SIG-M5 (cell line): ENCODE measurements at places on chromosomes 12 and 14.

- DNase-seq: no peak
These were observed 46.9 kb upstream of the OTX2 start for GRCh38 chr14:56857216-56857615.

GRCh38 chr12:115763376-115763775 lies 514.1 kb downstream of the MED13L start:
- DNase-seq: no peak

GRCh38 chr12:100266585-100266834 lies 369 bp downstream of the DEPDC4 start:
- DNase-seq: no peak

DNA sequence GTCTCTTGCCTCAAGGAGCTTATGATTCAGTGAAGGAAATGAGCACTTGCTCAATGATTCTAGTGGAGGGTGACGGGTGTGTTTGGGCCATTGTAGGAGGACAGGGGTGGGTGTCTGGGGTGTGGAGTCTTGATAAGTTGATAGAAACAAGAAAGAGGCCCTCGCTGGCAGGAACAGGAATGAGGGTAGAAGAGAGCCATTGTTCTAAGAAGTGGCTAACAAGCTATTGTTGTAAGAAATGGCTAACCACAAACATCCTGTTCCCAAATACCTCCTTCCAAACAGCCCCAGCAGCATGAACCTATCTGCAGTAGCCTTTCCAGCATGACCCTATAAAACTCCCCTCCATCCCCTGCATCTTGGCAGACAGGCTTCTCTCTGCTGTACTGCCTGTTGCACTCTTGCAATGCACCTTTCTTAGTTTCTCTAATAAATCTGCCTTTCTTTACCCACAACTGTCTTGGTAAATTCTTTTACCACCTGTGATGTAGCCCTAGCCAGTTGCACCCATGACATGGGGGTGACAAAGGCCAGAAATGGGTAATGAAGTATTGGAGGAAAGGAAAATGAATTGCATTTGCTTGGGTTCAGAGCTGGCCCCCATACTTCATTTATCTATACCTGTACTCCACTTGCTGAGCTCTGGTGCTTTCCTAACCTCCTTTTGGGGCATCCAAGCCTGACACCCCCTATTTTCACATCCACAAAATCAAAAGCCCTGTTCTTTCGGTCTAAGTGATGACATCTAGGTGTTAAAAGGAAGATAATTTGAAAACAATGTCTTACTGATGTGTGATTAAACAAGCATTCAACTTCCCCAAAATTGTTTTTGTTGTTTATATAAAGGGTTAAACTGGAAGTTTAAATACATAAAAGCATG lies 389.1 kb downstream of the GRIN2B start:
- no peak for DNase-seq

GRCh38 chr14:102185360-102185759 lies 45.7 kb downstream of the WDR20 start:
- no peak for DNase-seq

GRCh38 chr12:49622501-49623141 lies 740 bp upstream of the PRPF40B start:
- DNase-seq: no peak

GRCh38 chr14:68172627-68173026 lies 353.0 kb downstream of the RAD51B start:
- no peak for DNase-seq

DNA sequence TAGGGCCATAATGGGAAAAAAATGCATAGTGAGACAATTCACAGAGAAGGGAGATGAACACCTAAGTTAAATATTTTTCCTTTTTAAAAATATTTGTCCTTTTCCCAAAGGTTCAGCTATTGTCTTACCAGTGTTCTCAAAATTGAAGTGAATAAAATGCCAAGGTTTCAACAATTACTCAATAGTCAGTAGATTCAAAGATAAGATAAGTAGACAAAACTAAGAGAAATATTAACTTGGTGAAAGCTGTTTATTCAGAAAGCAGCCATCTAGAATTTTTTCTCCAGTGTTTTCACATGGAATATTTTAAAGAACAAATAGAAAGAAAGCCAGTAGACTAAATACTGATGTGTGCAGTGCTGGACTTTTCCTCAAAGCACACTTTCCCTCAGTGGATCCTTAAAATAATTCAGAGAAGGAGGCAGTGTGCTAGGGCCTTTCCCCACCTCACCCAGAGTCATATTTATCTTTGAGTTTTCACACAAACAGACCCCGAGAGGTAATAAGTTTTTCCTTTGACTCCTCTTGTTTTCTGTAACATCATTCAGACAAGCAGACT lies 144.5 kb upstream of the PLEKHG7 start:
- no peak for DNase-seq

- DNase-seq: no peak
These were observed 9.6 kb downstream of the BMP4 start for GRCh38 chr14:53947094-53947445.

GRCh38 chr14:54285030-54285429 lies 111.8 kb upstream of the CDKN3 start:
- DNase-seq: no peak

DNA sequence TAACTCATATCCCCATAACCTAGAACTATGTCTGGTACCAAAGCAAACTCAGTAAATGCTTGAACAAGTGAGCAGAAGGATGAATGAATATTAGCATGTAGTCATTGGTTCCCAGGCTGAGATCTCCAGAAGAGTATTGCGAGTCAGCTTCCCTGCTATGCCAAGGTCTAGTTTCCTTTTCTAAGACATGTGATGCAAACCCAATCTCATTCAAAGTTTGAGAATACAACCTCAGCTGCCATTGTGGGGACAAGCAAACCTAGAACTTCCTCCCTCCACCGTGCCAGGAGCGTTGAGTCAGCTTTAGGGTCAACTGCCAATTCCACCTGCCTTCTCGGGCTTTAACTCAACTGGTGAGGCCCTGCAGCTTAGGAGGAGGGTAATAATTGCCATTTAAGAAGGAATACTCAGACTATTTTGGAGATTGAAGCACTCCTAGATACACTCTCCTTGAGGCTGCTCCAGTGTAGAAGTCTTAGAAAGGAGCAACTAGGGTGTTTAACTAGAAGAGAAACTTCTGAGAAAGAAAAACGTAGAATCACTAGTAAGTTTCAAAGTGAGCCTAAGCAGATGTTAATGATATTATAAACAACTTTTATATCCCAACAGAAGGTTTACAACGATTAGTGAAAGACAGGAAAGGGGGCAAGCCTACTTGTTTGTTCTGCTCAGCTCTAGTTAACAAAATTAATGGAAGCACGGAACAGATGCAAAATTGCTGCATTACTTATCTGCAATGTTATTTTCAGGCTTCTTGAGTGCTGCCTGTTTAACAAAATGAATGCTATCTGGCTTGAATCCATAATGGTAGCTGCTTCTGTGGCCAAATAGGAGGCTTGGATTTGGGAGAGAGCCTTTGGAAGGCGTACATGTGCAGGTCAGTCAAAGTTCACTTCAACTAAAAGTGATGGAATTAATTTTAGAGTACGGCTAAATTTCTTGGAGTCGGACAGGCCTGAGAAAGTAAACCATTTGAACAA lies 96.9 kb downstream of the HELB start:
- no peak for DNase-seq

DNA sequence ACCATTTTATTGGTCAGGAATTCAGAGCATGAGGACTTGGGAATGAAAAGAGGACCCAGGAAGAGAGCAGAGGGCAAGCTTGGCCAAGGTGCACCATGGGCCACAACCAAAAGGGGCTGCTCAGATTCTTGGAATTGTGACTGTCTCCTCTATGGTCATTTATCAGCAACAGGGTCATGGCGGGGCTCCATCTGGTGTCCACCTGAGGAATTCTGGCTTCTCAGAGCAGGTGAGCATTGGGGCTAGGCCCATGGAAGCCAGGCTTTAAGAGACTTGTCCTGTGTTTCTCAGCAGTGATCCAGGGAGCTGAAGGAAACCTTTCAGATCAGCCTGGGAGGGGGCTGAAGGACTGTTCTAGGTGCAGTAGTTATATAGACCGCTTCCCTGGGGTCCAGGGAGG lies 2.6 kb upstream of the RIN3 start:
- DNase-seq: no peak

DNA sequence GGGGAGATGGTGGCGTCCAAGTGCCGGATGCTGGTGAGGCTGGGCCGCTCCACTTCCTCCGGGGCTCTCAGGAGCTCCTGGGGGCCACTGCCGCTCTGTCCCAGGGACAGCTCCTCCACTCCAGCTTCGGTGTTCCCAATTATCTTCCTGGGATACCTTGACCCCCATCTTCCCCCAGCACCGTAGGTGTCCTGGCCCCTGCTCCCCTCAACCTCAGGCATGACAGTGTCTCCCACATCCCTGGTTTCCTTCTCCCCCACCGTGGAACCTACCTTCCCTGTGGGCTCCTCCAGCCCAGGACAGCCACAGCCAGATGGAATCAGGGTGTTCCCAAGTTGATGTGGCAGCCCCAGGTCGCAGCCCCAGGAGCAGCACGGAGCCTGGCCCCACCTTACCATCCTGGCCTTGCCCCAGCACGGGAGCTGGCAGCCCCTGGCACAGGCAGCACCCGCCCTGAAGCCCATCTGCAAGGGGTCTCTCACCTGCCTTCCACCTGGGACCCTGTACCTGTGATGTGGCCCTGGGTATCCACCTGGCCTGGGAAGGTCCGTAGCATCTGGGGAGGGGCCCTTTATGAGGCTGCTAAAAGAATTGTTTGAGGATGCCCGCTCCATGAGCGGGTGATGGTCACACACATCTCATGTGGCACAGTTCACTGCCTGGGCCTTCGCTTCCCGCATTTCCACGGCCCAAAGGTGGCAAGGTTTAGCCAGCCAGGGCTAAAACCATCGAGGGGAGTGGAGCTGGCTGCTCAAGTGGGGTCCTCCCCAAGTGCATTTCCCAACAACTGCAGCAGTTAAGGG lies 4.1 kb downstream of the TMEM121 start:
- no peak for DNase-seq

- no peak for DNase-seq
These were observed 42.9 kb upstream of the KCNA5 start for GRCh38 chr12:5000658-5001385.

GRCh38 chr12:11695321-11695720 lies 45.8 kb downstream of the ETV6 start:
- no peak for DNase-seq

GRCh38 chr12:3553221-3553620 lies 62.2 kb downstream of the PRMT8 start:
- DNase-seq: no peak

DNA sequence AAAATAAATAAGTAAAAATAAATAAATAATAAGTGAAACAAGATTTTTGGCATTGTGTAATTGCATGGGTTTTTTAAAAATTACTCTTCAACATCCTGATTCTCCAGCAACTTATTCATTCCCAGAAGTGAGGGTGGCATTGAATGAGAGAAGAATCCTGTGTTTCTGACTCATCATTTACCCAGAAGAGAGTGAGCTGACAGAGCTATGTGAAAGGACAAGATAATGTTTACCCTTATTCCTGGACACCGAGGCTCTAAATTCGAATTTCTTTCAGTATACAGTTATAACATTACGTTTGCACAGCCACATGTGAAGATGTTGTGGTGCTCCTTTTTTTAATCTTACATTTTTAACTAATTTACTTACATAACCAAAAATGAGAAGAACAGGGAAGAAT lies 36.4 kb downstream of the BBS10 start:
- no peak for DNase-seq

DNA sequence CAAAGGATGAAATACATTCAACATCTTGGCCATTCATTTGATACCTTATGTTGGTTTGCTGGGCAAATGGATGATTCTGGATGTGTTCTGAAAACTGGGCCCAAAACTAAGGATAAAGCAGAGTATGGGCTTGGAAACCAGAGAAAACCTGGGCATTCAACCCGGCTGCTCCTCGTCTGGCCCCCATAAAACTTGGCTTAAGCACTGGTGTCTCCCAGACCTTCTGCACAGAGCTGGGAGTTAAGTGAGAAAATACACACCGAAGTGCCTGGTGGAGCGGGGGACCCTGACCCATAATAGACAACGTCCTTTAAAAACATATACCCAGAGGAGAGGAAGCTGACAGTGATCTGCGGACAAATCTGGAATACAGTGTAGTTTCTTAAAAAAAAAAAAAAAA lies 112.5 kb downstream of the FOXN3 start:
- DNase-seq: no peak

GRCh38 chr12:6925540-6926279 lies 2.0 kb upstream of the ATN1 start:
- no peak for DNase-seq

DNA sequence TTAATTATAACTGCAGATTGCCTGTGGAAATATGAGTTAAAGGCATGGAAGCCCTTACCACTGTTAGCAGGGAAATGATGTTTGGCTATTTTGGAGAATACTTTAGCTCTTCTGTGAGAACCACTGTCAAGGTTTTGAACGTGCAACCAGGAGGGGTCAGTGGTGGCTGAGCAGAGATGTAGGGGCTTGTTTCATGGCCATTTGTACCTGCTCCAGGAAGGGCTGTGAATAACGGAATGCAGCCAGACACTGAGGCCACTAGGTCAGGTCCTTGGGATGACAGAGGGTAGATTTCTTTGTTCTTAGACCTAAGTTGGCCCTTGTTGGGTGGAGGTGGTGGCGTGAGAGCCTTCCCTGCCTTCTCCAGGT lies 8.3 kb downstream of the TRAF3 start:
- no peak for DNase-seq

DNA sequence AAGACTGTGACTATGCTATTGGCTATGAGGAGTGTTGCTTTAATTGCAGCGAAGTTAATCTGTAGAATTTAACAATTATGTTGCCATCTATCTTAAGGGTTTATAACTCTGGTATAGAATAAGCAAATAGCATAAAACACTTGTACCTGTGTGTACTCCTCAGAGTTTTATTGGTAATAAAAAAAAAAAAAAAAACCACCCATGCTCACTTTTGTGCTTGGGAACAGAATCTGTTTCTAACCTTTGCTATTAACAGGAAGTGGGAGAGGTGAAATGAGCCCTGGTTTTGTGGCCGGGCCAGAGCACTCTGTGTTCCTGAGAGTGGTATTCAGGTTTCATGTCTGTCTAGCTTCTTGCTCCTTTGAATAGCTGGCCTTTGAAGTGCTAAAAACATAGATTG lies 53.1 kb downstream of the PDE3A start:
- no peak for DNase-seq

- DNase-seq: no peak
These were observed 34.8 kb upstream of the CD9 start for GRCh38 chr12:6165395-6165794.

DNA sequence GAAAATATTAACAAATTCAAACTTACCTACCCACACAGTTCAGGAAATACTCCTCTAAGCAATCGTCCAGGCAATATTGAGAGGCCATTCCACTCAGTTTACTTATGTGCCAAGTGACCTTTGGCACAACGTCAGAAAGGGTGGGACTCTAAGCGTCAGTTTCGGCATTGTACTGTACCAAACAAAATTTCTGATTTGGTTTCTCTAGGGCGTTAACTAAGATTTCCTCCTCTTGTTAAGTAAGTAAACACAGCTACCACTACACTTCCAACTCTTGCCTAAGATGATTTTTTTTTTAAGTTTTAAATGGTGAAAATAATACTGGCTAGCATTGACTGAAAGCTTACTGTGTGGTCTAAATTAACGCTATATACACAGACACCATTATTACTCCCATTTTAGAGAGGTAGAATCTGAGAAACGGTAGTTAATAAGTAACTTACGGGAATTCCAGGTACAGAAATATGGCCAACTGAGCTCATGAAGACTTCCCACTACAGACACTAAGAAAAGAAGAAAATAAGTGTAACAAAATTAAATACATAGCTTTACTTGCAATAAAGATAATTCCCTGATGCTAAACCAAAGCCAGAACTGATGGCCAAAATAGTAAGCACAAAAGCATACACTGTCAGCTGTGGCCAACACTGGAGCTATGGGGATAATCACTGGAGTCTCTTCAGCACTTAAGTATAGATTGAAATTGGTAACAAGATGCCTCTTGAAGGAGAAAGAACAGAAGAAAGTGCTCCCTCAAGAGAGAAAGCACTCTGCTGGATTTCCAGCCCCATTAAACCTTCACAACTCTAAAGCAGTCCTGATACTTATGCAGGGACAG lies 76.1 kb downstream of the EPS8 start:
- DNase-seq: no peak
